NCI-H345 (cell line): ENCODE measurements at places on chromosomes 13 and 19.

GRCh38 chr19:5364674-5365073 is 24.1 kb upstream of the PTPRS start:
- DNase-seq, result no peak

DNA sequence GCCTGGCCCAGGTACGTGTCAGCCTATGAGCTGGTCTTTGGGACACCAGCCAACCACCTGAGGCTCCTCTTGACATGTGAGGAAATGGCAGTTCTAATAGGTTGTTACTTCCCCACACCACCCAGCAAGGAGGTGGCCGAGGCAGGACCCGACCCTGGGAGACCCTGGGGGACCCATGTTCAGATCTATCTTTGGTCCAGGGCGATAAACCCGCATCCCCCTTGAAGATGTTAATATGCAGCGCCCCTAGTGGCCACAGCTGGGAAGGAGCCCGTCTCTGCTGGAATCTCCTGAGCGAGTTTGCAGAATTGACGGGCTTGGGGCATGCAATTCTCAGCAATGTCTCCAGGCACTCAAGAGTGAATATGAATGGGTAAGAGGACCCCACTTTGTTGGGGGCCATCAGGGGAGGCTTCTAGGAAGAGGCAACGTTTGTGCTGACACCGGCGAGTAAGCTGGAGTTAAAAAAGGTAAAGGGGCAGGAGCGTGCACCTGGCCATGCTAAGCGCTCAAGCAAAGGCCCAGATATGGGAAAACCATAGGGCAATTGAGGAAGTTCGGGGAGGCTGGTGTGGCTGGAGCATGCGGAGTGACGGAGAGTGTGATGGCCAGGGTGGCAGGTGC is 1.5 kb upstream of the MYO1F start:
- no peak for DNase-seq

DNA sequence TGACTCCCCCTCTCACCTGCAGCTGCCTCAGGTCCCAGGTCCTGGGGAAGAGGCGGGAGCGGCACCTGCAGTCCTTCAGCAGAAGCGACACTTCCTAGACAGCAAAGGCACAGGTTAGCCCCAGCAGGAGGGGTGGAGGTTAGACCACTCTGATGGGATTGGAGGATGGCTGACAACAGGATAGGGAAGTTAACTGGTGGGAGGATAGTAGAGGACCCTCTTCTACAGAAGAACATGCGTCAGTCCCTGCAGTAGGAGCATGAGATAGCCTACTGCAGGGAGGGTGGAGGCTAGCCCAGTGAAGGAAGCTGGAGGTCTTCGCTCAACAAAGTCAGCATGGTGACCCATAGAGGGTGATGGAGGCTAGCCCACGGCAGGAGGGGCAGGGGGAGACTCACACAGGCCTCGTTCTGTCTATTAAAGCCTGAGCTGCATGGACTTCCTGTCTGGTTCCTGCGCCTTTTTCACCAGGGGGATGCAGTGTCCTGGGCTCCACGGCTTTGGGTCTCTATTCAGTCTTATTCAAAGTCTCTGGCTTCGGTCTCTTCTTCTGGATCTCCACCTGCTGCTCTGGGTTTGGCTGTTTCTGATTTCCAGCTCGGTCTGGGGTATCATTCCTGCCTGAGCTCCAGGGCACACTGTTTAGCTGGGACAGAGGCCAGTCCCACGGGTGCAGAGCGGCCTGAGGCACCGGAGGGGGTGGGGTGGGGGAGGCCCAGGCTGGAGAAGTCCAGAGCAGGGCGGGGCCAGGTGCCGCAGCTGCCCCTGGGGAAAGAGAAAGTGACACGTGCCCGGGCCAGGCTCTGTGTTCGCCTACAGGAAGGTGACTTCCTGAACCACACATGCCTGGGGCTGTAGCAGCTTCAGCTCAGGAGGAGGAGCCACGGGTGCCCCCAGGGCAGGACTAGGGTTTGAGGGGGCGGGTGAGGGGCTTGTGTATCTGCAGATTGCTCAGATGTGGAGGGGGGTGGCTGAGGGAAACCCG is 7.3 kb downstream of the IFNL3 start:
- DNase-seq, result peak; percentile 47

GRCh38 chr19:47973529-47973928 is 18.4 kb downstream of the BSPH1 start:
- DNase-seq, result no peak

DNA sequence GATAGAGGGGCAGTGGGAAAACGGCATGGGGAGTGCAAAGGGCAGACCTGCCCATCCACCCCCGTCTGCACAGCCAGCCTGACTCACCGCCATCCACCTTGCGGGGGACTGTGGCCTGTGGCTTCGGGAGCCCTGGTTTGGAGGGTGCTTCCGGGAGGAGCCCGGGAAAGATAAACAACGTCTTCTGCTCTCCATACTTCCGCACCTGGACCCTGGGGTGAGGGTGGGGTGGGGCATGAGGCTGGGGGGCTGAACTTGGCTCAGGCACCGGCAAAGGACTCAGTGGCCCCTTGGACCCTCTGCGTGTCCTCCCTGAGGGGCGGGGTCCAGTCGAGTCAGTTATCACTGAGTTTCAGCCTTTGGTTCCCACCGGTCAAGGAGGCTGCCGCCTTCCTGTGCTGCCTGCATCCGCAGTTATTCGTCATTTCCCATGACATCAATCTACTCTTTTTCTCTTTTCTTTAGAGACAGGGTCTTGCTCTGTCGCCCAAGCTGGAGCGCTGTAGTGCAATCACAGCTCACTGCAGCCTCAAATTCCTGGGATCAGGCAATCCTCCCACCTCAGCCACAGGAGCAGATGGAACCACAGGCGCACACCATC is 3.2 kb downstream of the GPR108 start:
- DNase-seq, result no peak

DNA sequence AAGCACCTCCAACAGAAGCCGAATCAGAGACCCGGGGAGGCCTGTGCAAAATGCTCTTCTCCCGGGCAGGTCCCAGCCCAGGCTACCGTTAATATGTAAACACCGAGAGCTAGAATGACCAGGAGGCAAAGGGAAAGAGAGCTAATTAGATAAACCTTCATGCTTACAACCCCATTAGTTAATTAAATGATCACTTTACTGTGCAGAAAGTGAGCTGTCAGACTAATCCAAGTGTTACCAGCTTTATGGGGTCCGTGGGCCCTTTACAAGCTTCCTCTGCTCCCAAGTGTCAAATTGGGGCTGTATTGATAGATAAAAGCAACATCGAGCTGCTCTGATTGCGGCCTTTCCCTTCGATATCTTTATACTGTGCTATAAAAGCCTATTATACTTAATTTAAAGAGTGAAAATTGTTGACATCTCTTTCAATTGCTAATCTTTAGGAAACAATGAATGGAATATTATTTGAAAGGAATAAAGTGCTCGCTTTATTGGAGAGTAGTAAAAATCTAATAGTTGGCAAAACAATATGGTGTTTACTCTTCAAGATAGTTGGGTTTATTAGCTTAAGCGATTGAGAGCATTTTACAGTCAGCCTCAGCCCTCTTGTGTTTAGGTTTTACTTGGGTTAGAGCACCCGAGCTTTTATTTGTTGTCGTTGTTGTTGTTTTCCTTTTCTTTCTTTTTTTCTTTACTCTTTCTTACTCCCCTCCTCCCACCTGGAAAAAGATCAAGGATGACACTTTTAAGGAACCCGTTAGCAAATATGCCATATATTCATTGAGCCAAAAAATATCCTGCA is 189.3 kb upstream of the GPR12 start:
- DNase-seq, result no peak

- DNase-seq, result no peak
Observed at GRCh38 chr13:111249637-111250360, 70.6 kb upstream of the TEX29 start.

- DNase-seq, result no peak
Observed at GRCh38 chr13:48437371-48437770, 24.5 kb upstream of the LPAR6 start.

- DNase-seq, result no peak
Observed at GRCh38 chr19:6018786-6019185, 40.8 kb upstream of the RANBP3 start.

DNA sequence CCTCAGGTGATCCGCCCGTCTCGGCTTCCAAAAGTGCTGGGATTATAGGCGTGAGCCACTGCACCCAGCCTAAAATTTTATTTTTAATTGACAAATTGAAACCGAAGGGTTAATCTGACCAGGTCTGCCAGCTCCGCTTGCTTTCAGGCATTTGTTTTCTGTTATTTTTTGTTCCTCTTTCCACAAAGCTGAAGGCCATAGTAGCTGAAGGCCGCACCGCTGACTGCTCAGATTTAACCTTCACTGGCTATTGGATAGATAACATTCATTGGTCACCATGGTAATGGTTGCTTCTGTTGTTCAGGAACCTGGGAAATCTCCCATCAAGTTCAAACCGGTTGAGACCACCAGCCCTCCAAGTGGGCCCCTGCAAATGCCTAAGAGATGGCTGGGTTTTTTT is 124.5 kb upstream of the USP29 start:
- DNase-seq, result no peak

- DNase-seq, result no peak
Observed at GRCh38 chr13:41960211-41960636, 685 bp downstream of the VWA8 start.

GRCh38 chr13:29994911-29995595 is 144.6 kb upstream of the UBL3 start:
- DNase-seq, result no peak

DNA sequence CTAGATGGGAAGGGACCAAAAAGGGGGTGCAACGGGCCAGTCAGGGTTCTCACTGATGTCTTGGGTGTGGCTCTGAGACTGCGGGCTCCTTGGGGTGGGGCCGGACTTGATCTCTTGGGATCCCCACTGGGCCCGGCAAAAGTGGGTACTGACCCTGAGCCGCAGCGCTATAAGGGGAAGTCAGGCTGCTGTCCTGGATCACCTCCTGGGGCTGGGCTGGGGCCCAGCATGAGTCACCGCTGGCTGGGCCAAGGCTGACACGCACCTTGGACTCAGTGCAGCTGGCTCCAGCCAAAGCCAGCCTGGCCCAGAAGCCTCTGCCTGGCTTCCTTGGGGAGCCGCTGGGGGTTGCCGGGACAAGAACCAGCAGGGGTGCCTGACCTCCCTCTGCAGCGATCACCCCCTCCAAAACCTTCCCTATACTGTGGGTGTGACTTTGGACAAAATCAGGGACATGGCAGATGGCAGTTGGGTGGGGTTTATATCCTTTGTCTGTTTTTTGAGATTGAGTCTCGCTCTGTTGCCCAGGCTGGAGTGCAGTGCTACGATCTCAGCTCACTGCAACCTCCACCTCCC is 617 bp upstream of the IQCN start:
- no peak for DNase-seq

- DNase-seq, result no peak
Observed at GRCh38 chr19:10852098-10852800, 4.0 kb downstream of the C19orf38 start.

GRCh38 chr13:45705918-45706317 is 3.8 kb downstream of the CBY2 start:
- no peak for DNase-seq

DNA sequence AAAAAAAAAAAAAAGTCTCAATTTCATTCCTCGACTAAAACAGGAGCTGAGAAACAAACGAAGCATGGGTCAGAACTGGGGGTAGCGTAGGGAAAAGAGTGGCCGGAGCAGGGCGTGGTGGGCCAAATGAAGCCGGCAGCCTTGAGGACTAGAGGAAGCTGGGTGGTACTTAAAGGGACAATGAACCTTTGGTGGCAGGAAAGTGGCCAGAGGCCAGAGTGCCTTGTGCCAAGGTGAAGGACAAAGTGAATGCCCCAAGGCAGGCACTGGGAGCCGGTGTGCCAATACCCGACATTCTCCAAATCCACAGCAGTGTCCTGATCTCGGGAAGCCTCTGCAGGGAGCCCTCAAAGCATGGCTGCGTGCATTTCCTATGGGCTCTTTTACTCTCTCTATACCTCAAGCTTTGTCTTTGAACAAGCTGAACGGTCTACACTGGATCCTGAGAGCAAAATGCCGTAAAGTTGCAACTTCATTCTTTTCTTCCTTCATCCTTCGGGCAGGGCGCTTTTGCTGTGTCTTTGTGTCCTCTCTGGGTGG is 195.0 kb upstream of the KL start:
- no peak for DNase-seq

DNA sequence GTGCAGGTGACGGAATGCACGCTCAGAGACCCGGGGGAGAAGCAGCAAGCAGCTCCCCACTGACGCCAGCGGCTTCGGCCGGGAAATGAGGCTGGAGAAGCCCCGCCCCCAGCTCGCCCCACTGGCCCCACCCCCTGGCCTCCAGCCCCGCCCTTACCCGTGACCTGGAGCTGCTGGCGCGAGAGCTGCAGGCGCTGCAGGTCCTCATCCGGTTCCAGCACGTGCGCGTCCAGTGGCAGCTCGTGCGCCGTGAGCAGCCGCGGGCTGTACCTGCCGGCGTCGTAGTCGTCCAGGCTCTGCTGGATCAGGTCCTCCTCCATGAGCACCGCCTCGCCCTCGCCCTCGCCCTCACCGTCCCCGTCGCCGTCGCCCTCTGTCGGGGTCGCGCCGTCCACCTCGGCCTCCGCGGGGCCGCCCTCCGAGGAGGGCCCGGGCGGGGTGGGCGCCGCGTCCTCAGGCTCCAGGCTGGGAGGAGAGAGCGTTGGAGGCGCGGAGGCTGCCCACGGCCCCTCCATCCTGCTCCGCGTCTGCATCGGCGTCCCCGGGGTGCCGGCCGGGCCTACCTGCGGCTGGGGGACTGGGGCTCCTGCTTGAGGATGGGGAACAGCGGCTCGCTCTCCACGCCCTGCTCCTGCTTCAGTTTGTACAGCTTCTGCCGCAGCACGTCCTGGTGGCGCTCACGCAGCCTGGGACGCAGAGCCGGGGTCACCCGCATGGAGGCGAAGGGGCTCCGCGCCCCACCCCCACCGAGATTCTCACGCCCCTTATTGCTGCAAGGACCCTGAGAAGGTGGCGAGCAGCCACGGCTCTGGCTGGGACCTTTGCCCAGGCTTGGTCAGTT is 6.4 kb upstream of the TBXA2R start:
- no peak for DNase-seq

- DNase-seq, result no peak
Observed at GRCh38 chr13:94595001-94595949, 677 bp downstream of the TGDS start.

DNA sequence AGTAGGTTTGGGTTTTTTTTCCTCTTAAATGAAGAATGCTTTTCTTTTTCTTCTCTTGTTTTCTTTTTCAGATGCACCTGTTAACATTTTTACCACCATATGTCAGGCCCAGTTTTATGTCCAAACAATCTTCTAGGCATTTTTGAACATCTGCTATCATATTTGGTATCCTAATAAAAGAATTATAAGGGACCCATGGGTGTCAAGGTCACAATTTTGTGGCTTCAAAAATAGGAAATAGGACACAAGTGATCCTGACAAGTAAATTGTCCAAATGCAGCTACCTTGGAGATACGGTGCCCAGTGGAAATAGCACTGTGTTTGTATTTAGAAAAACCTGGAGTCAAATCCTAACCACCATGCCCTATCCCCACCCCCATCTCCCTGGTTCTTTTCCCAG is 270.3 kb downstream of the MZT1 start:
- DNase-seq, result no peak

DNA sequence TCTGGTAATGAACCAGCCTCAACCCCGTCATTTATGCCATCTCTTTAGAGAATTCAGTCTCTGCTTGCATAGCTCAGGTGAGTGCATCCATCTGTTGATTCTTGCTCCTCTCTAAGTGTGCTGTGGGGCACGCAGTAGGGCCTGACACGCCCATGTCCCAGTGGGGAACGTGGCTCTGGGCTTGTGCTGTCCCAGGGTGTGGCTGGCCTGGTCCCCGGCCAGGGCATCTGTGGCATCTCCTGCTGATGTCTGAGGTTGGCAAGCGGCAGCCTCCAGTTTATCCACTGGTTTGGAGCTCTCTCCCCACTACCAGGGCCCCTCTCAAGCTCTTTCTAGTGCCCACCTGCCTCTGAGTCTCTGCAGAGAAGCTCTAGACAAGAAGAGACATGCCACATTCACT is 146.6 kb upstream of the GJB6 start:
- DNase-seq, result peak; percentile 83

GRCh38 chr13:29957320-29957719 is 106.9 kb upstream of the UBL3 start:
- DNase-seq, result no peak
